ENCODE measurements at places on chromosomes 4 and X.

GRCh38 chr4:38671592-38671940, 7.6 kb downstream of the KLF3 start:
- DNase-seq = no peak

- DNase-seq = no peak
Observed at GRCh38 chrX:44669626-44670025, 127.0 kb upstream of the FUNDC1 start.

GRCh38 chr4:89658701-89659024, 178.3 kb downstream of the SNCA start:
- DNase-seq = no peak

DNA sequence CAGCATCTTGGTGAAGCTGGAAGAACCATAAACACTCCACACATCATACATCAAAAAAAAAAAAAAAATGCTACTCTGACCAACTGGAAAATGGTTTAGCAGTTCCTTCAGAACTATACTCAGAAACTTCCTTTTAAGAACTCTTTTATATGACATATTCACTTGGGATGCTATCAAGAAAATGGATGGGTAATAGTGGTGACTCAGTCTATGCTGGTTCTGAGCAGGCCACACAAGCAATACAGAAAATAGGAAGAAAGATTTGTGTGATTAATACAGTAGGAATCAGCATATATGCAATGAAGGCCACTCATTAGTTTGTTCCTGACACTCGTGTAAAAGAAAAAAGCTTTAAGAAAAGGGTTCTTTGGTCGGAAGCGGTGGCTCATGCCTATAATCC, 123.5 kb upstream of the FAT4 start:
- DNase-seq = no peak

DNA sequence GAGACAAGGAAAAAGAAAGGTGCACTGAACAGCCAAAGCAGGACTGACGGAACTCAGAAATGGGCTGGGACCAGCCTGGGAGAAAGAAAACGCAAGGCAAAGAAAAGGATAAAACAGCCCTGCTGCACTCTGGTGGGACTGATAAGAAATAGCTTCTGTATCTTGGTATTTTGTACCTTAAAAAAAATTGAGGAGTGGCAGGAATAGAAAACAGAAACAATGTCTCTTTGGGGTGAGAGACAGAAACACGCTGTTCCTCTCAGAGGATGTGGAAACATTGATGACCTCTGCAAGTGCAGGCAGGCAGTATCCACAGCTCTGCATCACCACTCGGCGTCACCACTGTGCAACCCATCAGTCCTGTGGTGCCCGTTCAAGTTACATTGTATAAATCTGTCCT, 152.5 kb upstream of the SPRY1 start:
- no peak for DNase-seq

DNA sequence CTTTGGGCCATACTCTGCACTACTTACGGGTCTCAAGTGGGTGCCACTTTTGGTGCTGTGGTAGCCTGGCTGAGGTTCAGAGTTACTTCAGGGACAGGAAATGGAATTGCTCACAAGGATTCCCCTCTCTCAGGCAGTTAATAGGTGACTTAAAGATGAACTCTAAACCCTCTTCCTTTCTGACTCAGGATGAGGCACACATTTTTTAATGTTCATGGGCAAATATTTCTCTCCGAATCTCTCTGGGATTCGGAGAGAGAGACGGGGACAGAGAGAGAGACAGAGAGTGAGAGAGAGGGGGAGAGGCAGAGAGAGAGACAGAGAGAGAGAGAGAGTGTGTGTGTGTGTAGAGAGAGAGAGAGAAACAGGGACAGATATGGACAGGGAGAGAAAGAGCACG, 79.8 kb downstream of the NYX start:
- no peak for DNase-seq

DNA sequence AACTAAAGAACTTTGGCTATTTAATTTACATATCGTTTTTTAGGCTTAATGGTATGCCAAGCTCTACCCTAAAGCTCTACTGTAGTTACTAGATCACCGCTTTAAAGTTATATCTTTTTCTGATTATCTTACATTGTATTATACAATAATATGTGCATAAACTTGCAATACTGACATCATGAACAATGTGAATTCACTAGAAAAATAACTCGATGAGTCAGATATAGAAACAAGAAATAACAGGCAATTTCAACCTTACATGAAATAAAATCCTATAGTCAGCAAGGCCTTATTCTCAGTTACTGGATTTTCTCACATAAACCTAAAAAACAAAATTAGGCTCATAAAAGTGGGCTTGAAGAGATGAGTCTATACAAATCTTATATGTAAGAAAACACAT, 32.5 kb downstream of the PDGFC start:
- DNase-seq = no peak

DNA sequence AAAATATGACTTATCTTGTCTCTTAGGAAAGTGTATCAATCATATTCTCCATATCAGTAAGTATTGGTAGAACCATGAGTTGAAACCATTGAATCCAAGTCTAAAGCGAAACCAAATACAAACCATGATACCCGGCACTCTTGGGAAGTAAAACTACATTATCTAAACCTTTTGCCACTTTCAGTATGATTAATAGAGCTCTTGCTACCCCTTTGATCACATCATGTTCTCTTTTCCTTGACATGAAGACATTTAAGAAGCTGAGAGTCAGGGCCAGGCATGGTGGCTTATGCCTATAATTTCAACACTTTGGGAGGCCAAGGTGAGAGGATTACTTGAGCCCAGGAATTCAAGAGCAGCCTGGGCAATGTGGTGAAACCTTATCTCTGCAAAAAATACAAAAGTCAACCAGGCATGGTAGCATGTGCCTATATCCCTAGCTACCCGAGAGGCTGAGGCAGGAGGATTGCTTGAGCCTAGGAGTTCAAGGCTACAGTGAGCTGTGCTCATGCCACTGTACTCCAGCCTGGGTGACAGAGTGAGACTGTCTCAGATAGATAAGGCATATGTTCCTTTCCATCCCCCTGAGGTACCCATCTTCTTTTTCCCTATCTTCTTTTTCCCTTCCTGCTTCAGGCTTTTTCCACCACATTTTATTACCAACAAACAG, 45.4 kb downstream of the CEP135 start:
- DNase-seq = no peak

- no peak for DNase-seq
Observed at GRCh38 chr4:153585026-153585425, 99.1 kb upstream of the TLR2 start.

DNA sequence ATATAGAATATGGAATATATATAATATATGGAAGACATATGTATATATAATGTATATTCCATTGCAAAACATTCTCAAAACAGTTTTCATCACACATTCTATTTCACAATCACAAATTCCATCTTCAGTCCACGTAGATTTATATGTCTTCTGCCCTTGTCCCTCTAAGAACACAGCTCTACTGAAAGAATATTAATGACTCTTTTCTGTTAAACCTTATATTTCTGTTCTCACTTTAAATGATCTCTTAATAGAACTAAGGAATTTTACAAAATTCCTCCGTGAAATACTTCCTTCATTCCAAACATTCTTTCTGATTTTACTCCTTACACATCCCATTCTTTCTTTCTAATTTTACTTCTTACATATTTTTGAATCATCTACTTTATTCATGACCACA, 1043.1 kb upstream of the PABPC4L start:
- no peak for DNase-seq

GRCh38 chrX:33970028-33970967, 161.8 kb downstream of the FAM47A start:
- no peak for DNase-seq

- no peak for DNase-seq
Observed at GRCh38 chr4:72169861-72170260, 138.1 kb downstream of the NPFFR2 start.

GRCh38 chr4:153661215-153661822, 22.8 kb upstream of the TLR2 start:
- no peak for DNase-seq

Data from activated CD8-positive, alpha-beta memory T cell treated with anti-CD3 and anti-CD28 coated beads for 1 hour (primary cell).